Esophagus muscularis mucosa (tissue), 4 donors: ENCODE measurements at places on chromosomes 1 and 21.

- H3K27ac ChIP-seq, result no peak overlapping the region
- H3K36me3 ChIP-seq, result peaks cover 7% of the 10 kb centered on the region
- H3K27me3 ChIP-seq, result no peaks in the 10 kb centered on the region
- peaks cover 36% of the 10 kb centered on the region for H3K4me1 ChIP-seq
These were observed 119.7 kb downstream of the C1orf21 start for GRCh38 chr1:184506481-184506880.

DNA sequence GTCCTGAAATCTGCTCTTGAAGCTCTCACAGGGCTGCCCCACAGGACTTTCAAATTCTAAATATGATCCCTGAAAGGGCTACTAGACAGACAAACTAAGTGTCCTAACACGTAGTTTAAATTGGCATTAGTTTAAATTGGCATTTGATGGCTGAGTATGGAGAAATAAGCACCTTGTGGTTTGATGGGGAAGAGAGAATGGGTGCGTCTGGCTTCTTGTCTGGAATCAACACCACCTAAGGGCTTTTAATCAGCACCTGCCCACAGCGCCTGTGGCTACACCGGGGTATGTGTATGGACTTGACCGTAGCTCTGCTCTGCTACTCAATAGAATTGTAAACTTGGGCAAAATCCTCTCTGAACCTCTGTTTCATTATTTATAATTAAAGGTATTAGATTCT is 5.7 kb upstream of the LAMB3 start:
- DNase-seq, result no peak
- H3K36me3 ChIP-seq, result no peaks in the 10 kb centered on the region
- no peak overlapping the region for H3K27ac ChIP-seq
- peaks cover 9% of the 10 kb centered on the region for H3K4me1 ChIP-seq

DNA sequence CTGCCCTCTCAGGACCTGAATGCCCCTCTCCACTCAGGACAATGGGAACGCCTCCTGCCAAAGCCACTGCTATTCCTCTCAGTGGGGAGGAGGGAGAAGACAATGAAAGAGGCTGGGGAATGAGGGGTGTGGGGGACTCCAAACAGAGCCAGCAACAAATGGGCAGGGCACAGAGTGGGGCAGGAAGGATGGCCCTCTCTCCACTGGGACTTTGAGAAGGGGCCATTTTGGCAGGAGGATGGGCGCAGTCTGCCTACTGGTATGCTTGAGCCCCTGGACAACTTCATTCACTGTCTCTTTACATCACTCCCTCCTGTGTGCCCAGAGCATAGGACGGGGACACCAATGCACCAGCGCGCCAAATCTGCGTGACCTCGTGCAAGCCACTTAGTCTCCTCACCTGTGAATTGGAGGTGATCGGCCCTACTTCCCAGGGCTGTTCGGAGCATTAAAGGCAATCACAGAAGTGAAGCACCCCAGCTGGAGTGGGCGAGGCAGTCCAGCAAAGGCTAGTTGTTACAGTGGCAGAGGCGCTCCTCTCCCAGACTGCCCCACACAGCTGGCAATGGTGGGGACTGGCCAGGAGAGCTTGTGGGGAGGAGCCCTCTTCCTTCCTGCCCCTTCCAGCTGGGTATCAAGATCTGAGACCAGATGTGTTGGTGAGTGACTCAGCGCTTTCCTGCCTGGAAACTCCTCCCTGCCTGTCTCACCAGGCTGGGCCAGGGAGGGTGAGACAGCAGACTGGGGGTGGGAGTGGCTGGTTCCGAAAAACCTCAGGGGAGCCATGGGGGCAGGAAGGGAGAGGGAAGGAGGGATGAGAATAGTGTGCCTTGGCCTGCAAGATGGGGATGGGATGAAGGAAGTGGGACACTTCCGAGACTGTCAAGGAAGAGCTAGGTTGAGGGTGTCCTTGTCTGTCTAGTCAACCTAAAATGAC is 22.4 kb upstream of the SYNC start:
- peak overlapping the region; percentile 14 for H3K27ac ChIP-seq
- H3K4me3 ChIP-seq, result no peak overlapping the region
- no peak for DNase-seq
- no peaks in the 10 kb centered on the region for H3K27me3 ChIP-seq

- DNase-seq, result no peak
- no peaks in the 10 kb centered on the region for H3K36me3 ChIP-seq
- H3K4me3 ChIP-seq, result no peak overlapping the region
These were observed 9.2 kb upstream of the LAD1 start for GRCh38 chr1:201408176-201408833.

- H3K4me3 ChIP-seq, result no peak overlapping the region
- H3K27me3 ChIP-seq, result peaks cover 19% of the 10 kb centered on the region
- H3K27ac ChIP-seq, result no peak overlapping the region
- peaks cover 9% of the 10 kb centered on the region for H3K4me1 ChIP-seq
These were observed 1.7 kb downstream of the BSND start for GRCh38 chr1:55000110-55001085.

DNA sequence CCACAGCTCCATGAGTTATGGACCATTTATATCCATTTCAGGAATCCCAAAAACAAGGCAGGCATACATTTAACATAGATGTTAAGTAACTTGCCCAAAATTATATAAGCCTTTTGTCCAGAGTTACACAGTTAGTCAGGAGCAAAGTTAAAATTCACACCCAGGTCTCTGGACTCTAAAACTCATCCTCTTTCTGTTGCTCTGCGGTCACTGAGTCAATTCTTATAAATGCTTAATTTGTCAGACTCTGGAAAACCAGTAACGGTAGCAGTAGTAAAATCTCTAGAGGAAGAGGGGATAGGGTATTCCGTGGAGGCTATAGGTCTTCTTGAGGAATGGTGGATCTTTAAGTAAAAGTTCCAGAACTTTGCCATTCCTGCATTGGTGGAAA is 223.6 kb upstream of the JUN start:
- no peaks in the 10 kb centered on the region for H3K36me3 ChIP-seq
- H3K4me3 ChIP-seq, result no peak overlapping the region
- H3K27me3 ChIP-seq, result no peaks in the 10 kb centered on the region
- H3K4me1 ChIP-seq, result peaks cover 10% of the 10 kb centered on the region

GRCh38 chr1:167763525-167764220 is 41.9 kb downstream of the MPZL1 start:
- H3K4me3 ChIP-seq, result no peak overlapping the region
- peaks cover 35% of the 10 kb centered on the region for H3K4me1 ChIP-seq
- H3K36me3 ChIP-seq, result peaks cover 29% of the 10 kb centered on the region
- no peak for DNase-seq
- H3K27me3 ChIP-seq, result no peaks in the 10 kb centered on the region

DNA sequence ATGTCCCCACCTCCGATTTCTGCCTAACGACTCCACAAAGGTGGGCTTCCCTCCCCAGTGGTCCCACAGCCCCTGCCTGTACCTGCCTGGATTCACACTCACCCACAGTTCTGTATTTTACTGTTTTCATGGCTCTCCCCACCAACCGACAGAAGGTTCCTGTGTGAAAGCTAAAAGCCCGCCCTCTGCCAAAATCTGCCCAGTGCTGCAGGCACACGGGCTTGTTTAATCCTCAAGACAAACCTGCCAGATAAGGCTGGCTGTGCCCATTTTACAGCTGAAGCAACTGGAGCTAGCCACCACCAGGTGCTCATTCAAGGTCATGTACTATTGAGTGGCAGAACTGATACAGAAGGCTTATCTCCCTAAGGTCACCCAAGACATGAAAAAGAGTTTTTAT is 114.5 kb downstream of the HIVEP3 start:
- H3K27ac ChIP-seq, result no peak overlapping the region
- peaks cover 11% of the 10 kb centered on the region for H3K4me1 ChIP-seq

GRCh38 chr1:55428944-55429931 is 214.1 kb upstream of the USP24 start:
- DNase-seq, result peak; percentile 92
- peak overlapping the region; percentile 32 for H3K27ac ChIP-seq
- H3K4me3 ChIP-seq, result no peak overlapping the region
- no peaks in the 10 kb centered on the region for H3K4me1 ChIP-seq
- no peaks in the 10 kb centered on the region for H3K27me3 ChIP-seq

DNA sequence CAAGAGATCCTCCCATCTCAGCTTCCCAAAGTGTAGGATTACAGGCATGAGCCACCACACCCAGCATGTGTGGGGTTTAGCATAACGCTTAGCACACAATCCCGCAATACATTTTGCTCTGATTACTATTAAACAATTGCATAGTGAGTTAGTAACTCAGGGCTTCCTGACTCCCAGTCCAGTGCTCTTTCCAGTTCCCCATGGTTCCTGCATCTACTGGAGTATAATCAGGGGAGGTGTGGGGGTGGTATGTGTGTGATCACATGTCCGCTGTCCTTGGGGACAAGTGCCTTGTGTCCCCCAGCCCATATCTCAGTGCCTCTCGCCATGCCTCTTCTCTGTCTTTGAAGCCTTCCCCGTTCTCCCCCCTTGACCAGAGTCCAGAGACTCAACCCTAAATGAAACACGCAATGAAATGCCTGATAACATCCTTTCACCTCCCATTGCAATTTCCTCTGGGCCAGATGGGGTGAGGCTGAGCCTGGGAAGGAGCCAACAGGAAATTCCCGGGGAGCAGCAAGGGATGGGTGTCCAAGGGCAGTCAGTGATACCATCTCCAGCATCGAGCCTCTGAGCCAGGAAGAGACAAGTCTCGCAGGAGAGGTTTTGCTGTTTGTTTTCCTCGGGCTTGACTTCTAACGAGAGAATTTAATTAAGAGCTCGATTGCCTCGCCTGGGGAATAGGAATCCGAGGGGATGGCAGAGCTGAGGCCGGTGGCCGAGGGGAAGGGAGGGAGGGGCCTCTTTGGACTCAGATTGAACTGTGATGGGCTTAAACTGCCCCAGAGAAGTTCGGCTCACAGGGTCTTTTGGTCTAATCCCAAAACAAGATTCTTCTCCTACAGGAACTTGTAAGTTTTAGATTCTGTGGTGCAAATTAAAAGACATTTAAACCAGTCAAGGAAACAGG is 7.7 kb upstream of the HTR1D start:
- no peak overlapping the region for H3K4me3 ChIP-seq
- H3K27me3 ChIP-seq, result no peaks in the 10 kb centered on the region
- no peak overlapping the region for H3K27ac ChIP-seq
- H3K36me3 ChIP-seq, result no peaks in the 10 kb centered on the region
- H3K4me1 ChIP-seq, result no peaks in the 10 kb centered on the region

DNA sequence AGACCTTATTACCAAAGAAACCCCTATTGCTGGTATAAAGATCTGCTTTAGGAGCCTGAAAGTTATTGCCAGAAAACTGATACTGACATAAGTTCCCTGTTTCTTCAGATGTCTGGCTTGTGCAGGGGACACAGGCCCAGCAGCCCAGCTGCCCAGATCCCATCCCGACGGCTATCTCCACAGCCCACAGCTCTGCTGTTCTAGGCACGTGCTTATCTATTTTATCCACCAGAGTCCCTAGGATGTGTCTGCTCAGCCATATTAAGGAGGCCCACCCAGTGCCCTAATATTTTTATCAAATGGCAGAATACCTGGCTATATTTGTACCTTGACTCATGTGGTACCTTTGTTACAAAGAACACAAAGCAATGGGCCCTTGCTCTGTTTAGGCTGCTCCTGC is 58.9 kb downstream of the DDX20 start:
- no peak overlapping the region for H3K27ac ChIP-seq
- no peak overlapping the region for H3K4me3 ChIP-seq
- H3K4me1 ChIP-seq, result no peaks in the 10 kb centered on the region

GRCh38 chr1:53122961-53123413 is 19.5 kb downstream of the SLC1A7 start:
- H3K4me3 ChIP-seq, result no peak overlapping the region
- H3K27me3 ChIP-seq, result no peaks in the 10 kb centered on the region
- peak overlapping the region; percentile 67 for H3K27ac ChIP-seq
- DNase-seq, result no peak
- no peaks in the 10 kb centered on the region for H3K36me3 ChIP-seq

GRCh38 chr21:33815143-33815707 is 100.4 kb downstream of the ATP5PO start:
- no peak overlapping the region for H3K4me3 ChIP-seq
- H3K36me3 ChIP-seq, result peaks cover 46% of the 10 kb centered on the region
- H3K4me1 ChIP-seq, result peaks cover 15% of the 10 kb centered on the region
- DNase-seq, result no peak
- no peak overlapping the region for H3K27ac ChIP-seq

- H3K4me1 ChIP-seq, result no peaks in the 10 kb centered on the region
- DNase-seq, result no peak
- no peaks in the 10 kb centered on the region for H3K27me3 ChIP-seq
- no peaks in the 10 kb centered on the region for H3K36me3 ChIP-seq
- no peak overlapping the region for H3K27ac ChIP-seq
These were observed 176.4 kb upstream of the C8B start for GRCh38 chr1:57142169-57142568.

DNA sequence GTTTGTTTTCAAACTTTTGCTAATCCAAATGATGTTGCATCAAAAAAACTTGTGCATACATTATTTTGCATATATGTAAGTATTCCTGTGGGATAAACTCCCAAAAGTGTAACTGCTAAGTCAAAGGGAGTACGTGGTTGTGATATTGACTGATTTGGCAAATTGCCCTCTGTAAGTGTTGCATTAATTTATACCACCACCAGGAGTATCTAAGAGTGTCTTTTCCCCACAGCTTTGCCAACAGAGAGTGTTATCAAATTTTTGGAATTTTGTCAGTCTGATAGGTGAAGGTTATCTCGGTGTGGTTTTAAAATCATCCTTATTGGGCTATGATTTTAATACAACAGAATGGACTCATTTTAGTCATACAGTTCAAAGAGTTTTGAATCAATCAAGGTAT is 30.1 kb upstream of the PARP1 start:
- H3K27me3 ChIP-seq, result peaks cover 8% of the 10 kb centered on the region
- H3K4me3 ChIP-seq, result no peak overlapping the region
- no peak for DNase-seq
- H3K36me3 ChIP-seq, result no peaks in the 10 kb centered on the region

DNA sequence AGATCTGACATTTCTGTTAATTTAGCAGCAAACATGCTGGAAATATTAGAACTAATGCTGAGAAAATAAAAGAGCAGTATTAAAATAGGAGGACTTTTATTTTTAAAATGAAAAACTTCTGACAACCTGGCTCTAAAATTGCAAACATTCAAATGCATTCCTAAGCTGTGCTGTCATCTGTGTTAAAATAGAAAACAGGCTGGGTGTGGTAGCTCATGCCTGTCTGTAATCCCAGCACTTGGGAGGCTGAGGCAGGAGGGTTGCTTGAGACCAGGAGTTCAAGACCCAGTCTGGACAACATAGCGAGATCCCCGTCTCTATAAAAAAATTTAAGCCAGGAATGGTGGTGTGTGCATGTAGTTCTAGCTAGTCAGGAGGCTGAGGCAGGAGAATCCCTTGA is 44.6 kb downstream of the MIGA1 start:
- no peak for DNase-seq
- peaks cover 44% of the 10 kb centered on the region for H3K4me1 ChIP-seq
- peak overlapping the region; percentile 24 for H3K27ac ChIP-seq
- H3K36me3 ChIP-seq, result peaks cover 32% of the 10 kb centered on the region

GRCh38 chr1:26996024-26996423 is 2.5 kb downstream of the TRNP1 start:
- no peaks in the 10 kb centered on the region for H3K27me3 ChIP-seq
- H3K27ac ChIP-seq, result peak overlapping the region; percentile 93
- no peak overlapping the region for H3K4me3 ChIP-seq
- H3K4me1 ChIP-seq, result peaks cover 59% of the 10 kb centered on the region
- DNase-seq, result no peak

- H3K27ac ChIP-seq, result no peak overlapping the region
- no peaks in the 10 kb centered on the region for H3K27me3 ChIP-seq
- no peaks in the 10 kb centered on the region for H3K36me3 ChIP-seq
- H3K4me1 ChIP-seq, result no peaks in the 10 kb centered on the region
- H3K4me3 ChIP-seq, result no peak overlapping the region
- no peak for DNase-seq
These were observed 34.8 kb upstream of the HOOK1 start for GRCh38 chr1:59779949-59780348.
